CD8-positive, alpha-beta memory T cell (primary cell): ENCODE measurements at places on chromosomes 12 and 14.
A peak's percentile ranks its signal among the peaks of the same experiment; 100 is the strongest.

DNA sequence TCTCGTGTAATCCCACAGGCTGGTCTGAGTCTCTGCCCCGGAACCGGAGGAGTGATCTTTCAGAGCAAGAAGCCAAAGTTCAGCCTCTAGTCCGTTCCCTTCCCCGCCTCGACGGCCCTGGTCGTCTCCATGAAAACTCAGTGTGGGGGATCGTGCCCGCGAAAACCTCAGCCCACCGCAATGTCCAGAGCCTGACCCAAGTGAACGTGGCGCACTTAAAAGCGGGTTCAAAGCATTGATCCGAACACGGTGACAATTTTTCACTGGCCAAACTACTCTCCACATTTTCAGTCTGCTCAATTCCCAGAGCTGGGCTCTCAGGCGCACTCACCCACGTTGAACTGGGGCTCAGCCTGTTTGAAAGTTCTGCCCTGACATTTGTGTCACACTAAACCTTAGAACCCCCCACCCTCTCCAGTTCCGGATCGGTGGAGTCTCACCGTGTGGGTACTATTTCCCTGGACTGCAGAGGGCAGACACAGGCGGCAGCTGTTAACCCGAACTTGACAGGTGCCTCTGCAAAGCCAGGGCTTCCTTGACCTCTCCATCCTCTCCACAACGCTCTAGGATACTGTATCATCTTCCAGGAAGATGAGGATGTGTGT is 886 bp upstream of the PRICKLE1 start:
- no peaks in the 10 kb centered on the region for H3K4me1 ChIP-seq
- no peaks in the 10 kb centered on the region for H3K36me3 ChIP-seq
- H3K4me3 ChIP-seq, result no peak overlapping the region
- peaks cover 18% of the 10 kb centered on the region for H3K27me3 ChIP-seq
- no peak for DNase-seq

- no peaks in the 10 kb centered on the region for H3K36me3 ChIP-seq
- H3K4me1 ChIP-seq, result no peaks in the 10 kb centered on the region
- H3K4me3 ChIP-seq, result no peak overlapping the region
- no peak for DNase-seq
- H3K27ac ChIP-seq, result no peak overlapping the region
Observed at GRCh38 chr12:131226345-131227265, 272.9 kb downstream of the ADGRD1 start.

DNA sequence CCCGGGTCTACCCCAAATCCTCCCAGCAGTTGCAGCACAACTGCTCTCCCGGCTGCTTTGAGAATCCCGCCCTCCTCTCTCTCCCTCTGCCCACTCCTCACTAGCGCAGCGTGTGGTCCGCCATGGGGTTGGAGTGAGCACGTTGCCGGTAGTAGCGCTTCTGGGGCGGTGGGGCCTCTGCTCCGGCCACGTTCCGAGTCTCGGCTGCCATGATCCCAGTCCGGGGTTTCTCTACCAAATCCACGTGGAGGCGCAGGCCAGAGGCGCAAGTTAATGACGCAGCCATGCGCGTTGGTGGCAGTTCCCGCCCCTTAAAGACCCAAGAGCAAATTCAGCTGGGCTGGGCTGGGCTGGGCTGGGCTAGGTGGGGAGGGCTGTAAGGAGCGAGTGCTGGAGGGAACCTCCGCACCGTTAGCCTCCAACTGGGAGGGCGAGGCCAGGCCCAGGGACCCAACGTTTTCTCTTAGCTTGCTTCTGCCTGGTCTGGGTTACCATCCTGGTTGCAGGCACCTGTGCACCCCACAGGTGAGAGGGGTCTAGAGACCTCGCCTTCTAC is at the start of gene METTL1:
Gene METTL1, minus strand, starts transcription at position 233 of the 556 bp plus-strand sequence. Its CDS starts 22 bp downstream, at position 211.
- H3K36me3 ChIP-seq, result no peaks in the 10 kb centered on the region
- H3K4me1 ChIP-seq, result peaks cover 12% of the 10 kb centered on the region
- DNase-seq, result peak; percentile 86
- peak within 1 kb of the TSS; percentile 93 for H3K4me3 ChIP-seq
- peaks cover 1% of the 10 kb centered on the region for H3K27me3 ChIP-seq

- no peak overlapping the region for H3K27ac ChIP-seq
- no peaks in the 10 kb centered on the region for H3K36me3 ChIP-seq
- no peak overlapping the region for H3K4me3 ChIP-seq
Observed at GRCh38 chr14:100474196-100474595, 113.0 kb downstream of the BEGAIN start.

DNA sequence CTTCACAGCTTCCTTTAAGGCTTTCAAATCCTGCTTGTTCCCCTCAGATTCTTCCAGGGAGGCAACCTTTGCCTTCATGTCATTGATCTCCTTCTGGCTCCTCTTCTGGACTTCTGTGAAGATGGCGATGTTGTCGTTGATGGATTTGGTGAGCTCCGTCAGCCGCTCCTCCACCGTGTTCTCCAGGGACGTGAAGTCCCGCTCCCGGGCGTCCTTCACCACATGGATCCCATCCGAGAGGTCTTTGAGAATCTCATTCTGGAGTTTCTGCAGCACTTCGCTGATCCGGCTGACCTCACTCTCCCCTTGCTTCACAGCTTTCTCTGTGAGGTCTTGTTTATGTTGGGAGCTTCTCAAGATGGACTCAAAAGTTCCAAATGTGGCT is 7.9 kb downstream of the CKAP4 start:
- H3K4me3 ChIP-seq, result no peak overlapping the region
- no peaks in the 10 kb centered on the region for H3K36me3 ChIP-seq
- no peaks in the 10 kb centered on the region for H3K4me1 ChIP-seq

GRCh38 chr12:95574799-95575452 is 23.6 kb upstream of the USP44 start:
- no peaks in the 10 kb centered on the region for H3K27me3 ChIP-seq
- H3K4me3 ChIP-seq, result no peak overlapping the region
- no peak for DNase-seq
- no peaks in the 10 kb centered on the region for H3K4me1 ChIP-seq
- H3K36me3 ChIP-seq, result no peaks in the 10 kb centered on the region

- no peak overlapping the region for H3K4me3 ChIP-seq
- H3K4me1 ChIP-seq, result no peaks in the 10 kb centered on the region
- no peak for DNase-seq
- no peaks in the 10 kb centered on the region for H3K36me3 ChIP-seq
- no peak overlapping the region for H3K27ac ChIP-seq
Observed at GRCh38 chr12:67881565-67881964, 107.7 kb upstream of the IFNG-AS1 start.

- H3K4me1 ChIP-seq, result no peaks in the 10 kb centered on the region
- no peaks in the 10 kb centered on the region for H3K36me3 ChIP-seq
- no peak overlapping the region for H3K27ac ChIP-seq
Observed at GRCh38 chr14:79915406-79915805, 295.9 kb downstream of the DIO2 start.

DNA sequence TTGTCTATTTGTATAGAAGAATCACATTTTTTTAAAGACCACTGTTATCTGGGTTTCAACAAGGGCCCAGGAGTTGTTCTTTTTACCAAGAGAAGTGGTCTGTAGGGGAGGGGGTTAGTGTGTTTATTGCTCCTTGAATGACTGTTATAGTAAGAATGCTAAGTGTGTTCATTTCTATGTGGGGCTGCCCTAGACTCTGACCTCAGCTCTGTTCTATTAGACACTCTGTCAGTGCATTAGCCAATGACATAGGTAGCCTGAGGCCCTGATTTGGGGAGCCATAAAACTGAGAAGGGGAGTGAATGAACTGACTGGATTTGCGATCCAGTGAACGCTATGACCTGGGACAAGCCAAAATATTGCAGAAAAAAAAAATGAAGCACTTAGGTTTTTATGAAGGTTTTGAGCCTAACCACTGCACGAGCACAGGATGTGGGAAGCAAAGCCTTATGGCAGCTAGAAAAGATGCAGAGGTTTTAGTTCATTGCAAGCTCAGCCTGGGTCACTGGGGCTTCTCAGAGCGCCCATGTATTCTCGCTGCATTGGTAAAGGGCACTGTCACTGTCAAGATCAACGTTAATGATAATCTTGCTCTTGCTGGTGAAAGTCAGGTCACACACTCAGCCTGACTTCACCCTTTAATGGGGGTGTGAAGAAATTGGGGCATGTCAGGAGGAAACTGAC is 63.8 kb downstream of the PRKCH start:
- peak; percentile 86 for DNase-seq
- no peak overlapping the region for H3K27ac ChIP-seq
- H3K4me3 ChIP-seq, result peak overlapping the region; percentile 19
- H3K36me3 ChIP-seq, result no peaks in the 10 kb centered on the region

DNA sequence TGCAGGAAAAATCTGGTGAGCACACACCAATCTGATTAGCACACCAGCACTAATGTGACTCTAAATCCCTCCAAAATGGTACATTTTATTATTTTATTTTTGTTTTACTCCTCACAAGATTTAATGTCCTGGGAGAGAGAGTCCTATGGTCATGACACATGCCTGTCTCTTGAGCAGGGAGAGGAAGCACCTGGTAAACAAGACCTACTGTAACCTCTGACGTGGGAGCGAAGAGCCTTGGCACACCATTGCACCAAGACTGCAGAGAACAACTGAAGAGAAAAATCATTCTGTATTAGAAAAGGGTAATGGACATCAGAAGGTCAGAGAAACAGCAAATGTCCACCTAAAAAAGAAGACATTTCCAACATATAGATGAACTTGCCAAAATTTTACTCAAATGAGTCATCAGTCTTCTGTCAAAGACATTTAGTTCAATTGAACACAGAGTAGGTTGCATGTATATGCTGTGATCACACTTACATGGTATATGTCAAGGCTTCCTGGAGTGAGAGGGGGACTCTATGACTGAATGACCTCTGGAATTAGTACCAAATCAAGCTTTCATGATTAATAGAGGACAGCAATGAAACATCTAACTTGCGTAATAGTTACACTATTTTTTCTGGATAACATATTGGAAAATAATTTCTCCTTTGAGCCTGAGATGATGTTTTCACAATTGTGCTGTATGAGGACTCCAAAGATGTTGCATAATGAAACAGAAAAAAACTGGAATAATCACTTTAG is 186.9 kb upstream of the FLRT2 start:
- DNase-seq, result no peak
- no peak overlapping the region for H3K4me3 ChIP-seq
- no peaks in the 10 kb centered on the region for H3K36me3 ChIP-seq
- no peak overlapping the region for H3K27ac ChIP-seq

GRCh38 chr12:92471551-92471950 is 231.2 kb upstream of the PLEKHG7 start:
- H3K27ac ChIP-seq, result no peak overlapping the region
- no peaks in the 10 kb centered on the region for H3K27me3 ChIP-seq
- DNase-seq, result no peak
- no peaks in the 10 kb centered on the region for H3K36me3 ChIP-seq

DNA sequence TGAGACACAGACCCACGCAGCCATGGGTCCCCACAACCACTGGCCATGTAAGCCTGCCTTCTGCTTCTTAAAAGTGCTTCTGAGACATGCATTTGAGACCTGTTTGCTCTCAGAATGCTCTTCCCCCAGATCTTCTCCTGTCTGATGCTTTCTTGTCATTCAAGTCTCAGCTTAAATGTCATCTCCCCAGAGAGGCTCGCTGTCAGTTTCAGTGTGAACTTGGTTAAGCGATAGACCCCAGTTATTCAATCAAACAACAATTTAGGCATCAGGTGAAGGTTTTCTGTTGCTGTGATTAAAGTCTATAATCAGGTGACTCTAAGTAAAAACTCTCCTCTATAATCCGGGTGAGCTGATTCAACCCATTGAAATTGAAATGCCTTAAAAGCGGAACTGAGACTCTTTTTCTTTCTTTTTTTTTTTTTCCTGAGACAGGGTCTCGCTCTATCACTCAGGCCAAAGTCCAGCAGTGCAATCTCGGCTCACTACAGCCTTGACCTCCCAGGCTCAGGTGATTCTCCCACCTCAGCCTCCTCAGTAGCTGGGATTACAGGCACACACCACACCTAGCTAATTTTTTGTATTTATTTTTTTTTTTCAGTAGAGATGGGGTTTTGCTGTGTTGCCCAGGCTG is 123.4 kb downstream of the KSR2 start:
- H3K4me3 ChIP-seq, result no peak overlapping the region
- H3K4me1 ChIP-seq, result no peaks in the 10 kb centered on the region
- no peaks in the 10 kb centered on the region for H3K27me3 ChIP-seq

- no peaks in the 10 kb centered on the region for H3K27me3 ChIP-seq
- H3K4me1 ChIP-seq, result peaks cover 28% of the 10 kb centered on the region
- H3K4me3 ChIP-seq, result no peak overlapping the region
Observed at GRCh38 chr12:124772289-124773170, 91.1 kb downstream of the SCARB1 start.

- H3K4me1 ChIP-seq, result no peaks in the 10 kb centered on the region
- no peak overlapping the region for H3K4me3 ChIP-seq
- H3K36me3 ChIP-seq, result peaks cover 54% of the 10 kb centered on the region
- DNase-seq, result no peak
- no peaks in the 10 kb centered on the region for H3K27me3 ChIP-seq
Observed at GRCh38 chr12:109512608-109513007, 35.2 kb downstream of the UBE3B start.

- no peak for DNase-seq
- no peak overlapping the region for H3K27ac ChIP-seq
- no peaks in the 10 kb centered on the region for H3K4me1 ChIP-seq
- H3K27me3 ChIP-seq, result no peaks in the 10 kb centered on the region
- no peaks in the 10 kb centered on the region for H3K36me3 ChIP-seq
Observed at GRCh38 chr12:19963972-19964371, 404.4 kb upstream of the PDE3A start.

- H3K4me1 ChIP-seq, result no peaks in the 10 kb centered on the region
- no peak overlapping the region for H3K27ac ChIP-seq
- DNase-seq, result no peak
- no peaks in the 10 kb centered on the region for H3K36me3 ChIP-seq
- H3K27me3 ChIP-seq, result no peaks in the 10 kb centered on the region
Observed at GRCh38 chr12:101490286-101490920, 15.3 kb downstream of the SPIC start.

GRCh38 chr14:33689680-33690079 is 261.2 kb downstream of the EGLN3 start:
- no peaks in the 10 kb centered on the region for H3K4me1 ChIP-seq
- H3K4me3 ChIP-seq, result no peak overlapping the region
- no peaks in the 10 kb centered on the region for H3K36me3 ChIP-seq
- no peak overlapping the region for H3K27ac ChIP-seq
- no peaks in the 10 kb centered on the region for H3K27me3 ChIP-seq

DNA sequence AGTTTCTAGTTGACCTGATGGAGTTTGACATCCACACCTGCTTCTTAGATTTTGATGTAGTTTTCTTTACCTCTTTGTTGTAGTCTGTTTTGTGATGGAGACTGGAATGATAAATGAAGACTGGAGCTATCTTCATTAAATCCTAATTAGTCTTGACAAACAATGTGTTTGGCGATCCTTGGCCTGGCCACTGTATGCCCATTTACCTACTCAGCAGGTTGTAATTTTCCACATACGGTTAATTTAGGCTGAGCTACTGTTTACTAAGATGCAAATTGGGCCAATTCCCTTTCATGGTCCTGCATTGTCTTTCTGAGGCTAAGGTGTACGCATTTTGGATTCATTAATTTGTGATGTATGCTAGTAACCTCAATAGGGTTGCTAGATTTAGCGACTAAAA is at the start of gene TAS2R7:
Gene TAS2R7, minus strand, starts transcription at position 41 of the 400 bp plus-strand sequence. CDS start 57 bp downstream, outside the sequence.
- no peaks in the 10 kb centered on the region for H3K27me3 ChIP-seq
- no peaks in the 10 kb centered on the region for H3K36me3 ChIP-seq
- no peak within 1 kb of the TSS for H3K27ac ChIP-seq

GRCh38 chr12:78759367-78759766 is 105.2 kb upstream of the SYT1 start:
- H3K4me3 ChIP-seq, result no peak overlapping the region
- no peak for DNase-seq
- H3K27ac ChIP-seq, result no peak overlapping the region
- no peaks in the 10 kb centered on the region for H3K4me1 ChIP-seq
- no peaks in the 10 kb centered on the region for H3K36me3 ChIP-seq
- no peaks in the 10 kb centered on the region for H3K27me3 ChIP-seq
